NCI-H1092 (cell line): ENCODE measurements at places on chromosomes 1 and 21.

- DNase-seq = no peak
These were observed 26.1 kb downstream of the SPRTN start for GRCh38 chr1:231364192-231364591.

- no peak for DNase-seq
These were observed 1.6 kb upstream of the SHC1 start for GRCh38 chr1:154972213-154972516.

DNA sequence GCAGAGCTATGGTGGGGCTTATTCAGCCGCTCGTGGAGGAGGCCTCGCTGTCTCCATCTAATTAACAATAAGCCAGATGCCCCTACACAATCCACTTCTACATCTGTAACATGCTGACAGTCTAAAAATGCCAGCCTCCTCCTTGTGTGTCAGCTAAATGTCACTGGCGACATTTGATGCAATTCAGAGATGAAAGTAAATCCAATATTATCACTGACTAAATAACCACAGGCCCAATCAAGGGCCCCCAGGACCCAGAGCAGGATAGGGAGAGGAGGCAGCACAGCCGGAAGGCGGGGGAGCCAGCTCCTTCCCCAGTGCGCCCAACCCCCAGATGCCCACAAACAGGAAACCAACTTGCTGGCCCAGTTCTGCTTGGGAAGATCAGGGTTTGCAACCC is 76.6 kb downstream of the DMRTA2 start:
- no peak for DNase-seq

- DNase-seq = no peak
These were observed 16.8 kb downstream of the PTAFR start for GRCh38 chr1:28159680-28160079.

GRCh38 chr21:29121759-29122158 is 8.7 kb upstream of the MAP3K7CL start:
- no peak for DNase-seq
